Activated T-cell treated with anti-CD3 and anti-CD28 coated beads for 1 hour (primary cell): ENCODE measurements at places on chromosomes 2 and 18.

- no peak for DNase-seq
These were observed 17.2 kb downstream of the EPHA4 start for GRCh38 chr2:221554769-221555493.

- no peak for DNase-seq
These were observed 62.5 kb downstream of the DAW1 start for GRCh38 chr2:227933884-227934283.

DNA sequence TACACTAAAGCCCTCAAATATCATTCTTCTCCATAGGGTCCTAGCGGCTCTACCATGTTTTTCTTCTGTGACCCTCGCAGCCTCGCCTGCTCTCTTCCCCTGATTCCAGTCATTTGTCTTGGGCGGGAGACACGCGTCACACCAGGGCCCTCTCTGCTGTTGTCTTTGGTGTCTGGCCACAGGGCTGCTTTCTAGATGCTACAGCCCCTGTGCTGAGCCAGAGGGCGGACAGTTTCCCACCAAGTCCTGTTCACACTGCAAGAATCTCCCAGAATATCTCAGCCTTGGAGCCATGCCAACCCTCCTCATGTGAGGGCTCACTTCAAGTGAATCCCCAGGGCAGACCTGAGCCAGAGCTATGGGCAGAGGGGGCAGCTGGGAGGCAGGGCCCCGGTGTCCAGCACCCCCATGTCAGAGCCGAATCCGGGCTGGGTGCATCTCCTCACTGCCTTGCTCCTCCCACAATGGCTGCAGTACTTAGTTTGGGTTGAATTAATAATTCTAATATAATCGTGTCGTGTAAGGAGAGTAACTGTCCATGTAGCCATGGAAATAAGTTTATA, 42.1 kb downstream of the DIPK1C start:
- no peak for DNase-seq

DNA sequence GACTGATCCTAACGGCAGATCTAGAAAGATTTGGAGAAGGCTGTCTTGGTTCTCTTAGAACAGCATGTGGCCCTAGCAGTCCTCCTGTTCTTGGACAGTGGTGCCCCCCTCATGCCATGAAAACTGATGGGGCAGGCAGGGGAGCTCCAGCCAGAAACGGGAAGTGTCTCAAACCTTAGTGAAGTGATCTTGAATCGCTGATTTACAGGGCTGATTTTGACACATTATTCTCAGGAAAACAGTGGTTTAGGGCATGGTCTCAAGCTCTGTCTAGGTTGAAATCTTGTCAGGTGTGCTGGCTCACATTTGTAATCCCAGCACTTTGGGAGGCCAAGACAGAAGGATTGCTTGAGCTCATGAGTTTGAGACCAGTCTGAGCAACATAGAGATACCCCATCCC, 37.8 kb downstream of the SRSF7 start:
- no peak for DNase-seq

DNA sequence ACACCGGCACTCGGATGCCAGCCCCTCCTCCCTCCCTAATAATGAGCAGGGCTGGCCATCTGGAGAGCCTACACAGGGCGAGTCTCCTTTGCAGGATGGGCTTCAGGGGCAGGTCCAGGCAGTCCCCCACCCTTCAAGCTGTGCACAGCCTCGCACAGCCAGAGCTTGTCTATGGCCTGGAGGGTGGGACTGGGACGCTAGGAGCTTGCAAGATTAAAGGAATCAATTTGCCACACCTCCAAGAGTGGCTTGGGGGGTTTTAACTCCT, 43.9 kb upstream of the OTOF start:
- no peak for DNase-seq

GRCh38 chr2:149164296-149164695, 125.8 kb downstream of the LYPD6B start:
- no peak for DNase-seq

DNA sequence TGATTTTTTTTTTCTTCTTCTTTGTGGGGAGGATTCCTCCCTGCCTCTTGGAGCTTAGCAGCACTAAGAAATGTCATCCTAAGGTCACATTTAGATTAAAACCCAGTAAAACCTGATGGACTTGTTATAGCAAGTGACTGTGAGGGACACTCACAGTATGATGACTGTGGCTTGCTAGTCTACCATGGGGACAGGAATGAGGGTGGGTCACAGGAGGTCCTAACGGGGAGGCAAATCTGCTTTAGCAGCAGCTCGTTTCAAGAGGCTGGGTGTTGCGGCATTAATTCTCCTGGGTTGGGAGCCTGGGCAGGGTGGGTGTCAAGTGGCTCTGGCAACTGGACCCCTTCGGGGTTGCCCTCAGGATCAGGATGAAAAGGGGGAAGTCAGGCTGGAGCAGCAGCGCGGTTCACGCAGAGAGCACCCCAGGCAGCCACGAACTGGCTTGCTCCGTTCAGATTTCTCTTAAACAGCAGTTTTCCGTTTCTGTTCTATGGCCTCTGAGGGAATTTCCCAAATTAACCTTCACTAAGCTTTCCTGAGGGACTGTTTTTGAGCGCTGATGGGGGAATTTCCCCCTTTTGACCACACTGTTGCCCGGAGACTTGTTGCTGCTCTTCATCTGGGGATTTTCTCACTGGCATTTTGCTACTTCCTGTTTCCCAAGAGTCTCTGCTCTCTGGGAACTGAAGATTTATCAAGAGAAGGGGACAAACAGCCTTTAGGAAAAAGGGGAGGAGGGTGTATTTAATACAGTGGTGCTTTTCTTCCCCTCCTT, 59.8 kb upstream of the PELI1 start:
- peak; percentile 9 for DNase-seq

DNA sequence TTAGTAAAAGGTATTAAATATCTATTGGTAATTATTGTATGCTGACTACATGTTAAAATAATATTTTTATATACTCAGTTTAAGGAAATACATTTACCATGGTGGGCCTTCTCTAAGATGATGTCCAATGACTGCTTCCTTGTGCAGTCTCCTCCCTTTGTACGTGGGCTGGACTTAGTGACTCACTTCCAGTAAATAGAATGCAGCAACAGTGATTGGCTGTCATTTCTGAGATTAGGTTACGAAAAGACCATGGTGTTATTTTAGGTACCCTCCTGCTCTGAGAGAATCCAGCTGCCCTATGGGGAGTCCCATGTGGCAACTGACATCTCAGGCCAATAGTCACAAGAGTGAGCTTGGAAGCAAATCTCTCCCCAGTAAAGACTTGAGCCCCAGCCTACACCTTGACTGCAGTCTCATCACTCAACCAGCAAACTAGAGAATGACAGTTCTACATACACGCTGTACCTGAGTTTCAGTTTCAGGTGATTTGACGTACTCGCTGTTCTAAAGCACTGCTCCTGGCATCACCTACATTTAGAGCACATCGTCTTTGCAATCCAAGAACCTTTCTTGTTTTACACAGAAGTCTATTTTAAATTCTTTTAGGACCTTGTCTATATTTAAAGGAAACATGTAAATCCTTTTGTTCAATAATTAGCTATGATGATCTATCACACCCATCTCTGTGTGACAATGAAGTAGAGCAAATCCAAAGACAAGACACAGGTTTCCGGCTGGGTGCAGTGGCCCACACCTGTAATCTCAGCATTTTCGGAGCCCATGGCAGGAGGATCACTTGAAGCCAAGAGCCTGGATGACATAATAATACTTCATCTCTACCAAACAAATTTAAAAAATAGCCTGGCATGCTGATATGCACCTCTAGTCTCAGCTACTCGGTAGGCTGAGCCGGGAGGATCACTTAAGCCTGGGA, 87.2 kb downstream of the COBLL1 start:
- DNase-seq = no peak
